ENCODE measurements at places on chromosomes 3 and 15. TPM values are rescaled to one million over a fixed set of nuclear protein-coding genes. Genes with fewer than 3 reads are reported as not detected.
A peak's percentile ranks its signal among the peaks of the same experiment; 100 is the strongest.

The GUCA1C gene
- polyA plus RNA-seq, result 2.7 TPM

The EPB42 gene
- not detected for polyA plus RNA-seq

The MYO9A gene
- 5.5 TPM for polyA plus RNA-seq

The ACY1 gene
- polyA plus RNA-seq, result 856 TPM

The ATP10A gene
- 4.0 TPM for polyA plus RNA-seq

The SAMMSON gene
- not detected for polyA plus RNA-seq

GRCh38 chr3:153348457-153349107, 186.6 kb downstream of the RAP2B start:
- no peak for DNase-seq

- DNase-seq, result no peak
Measured at GRCh38 chr15:63874616-63875015, 40.9 kb upstream of the HERC1 start.

- no peak for DNase-seq
Measured at GRCh38 chr3:69558912-69559311, 173.0 kb upstream of the FRMD4B start.

- no peak for DNase-seq
Measured at GRCh38 chr3:48966876-48967361, 23.1 kb upstream of the P4HTM start.

GRCh38 chr15:62069551-62069950, 2.8 kb downstream of the C2CD4A start:
- no peak for DNase-seq

GRCh38 chr15:78836333-78836732, 25.1 kb upstream of the ADAMTS7 start:
- no peak for DNase-seq

- no peak for DNase-seq
Measured at GRCh38 chr15:33912326-33912725, 56.0 kb upstream of the CHRM5 start.

DNA sequence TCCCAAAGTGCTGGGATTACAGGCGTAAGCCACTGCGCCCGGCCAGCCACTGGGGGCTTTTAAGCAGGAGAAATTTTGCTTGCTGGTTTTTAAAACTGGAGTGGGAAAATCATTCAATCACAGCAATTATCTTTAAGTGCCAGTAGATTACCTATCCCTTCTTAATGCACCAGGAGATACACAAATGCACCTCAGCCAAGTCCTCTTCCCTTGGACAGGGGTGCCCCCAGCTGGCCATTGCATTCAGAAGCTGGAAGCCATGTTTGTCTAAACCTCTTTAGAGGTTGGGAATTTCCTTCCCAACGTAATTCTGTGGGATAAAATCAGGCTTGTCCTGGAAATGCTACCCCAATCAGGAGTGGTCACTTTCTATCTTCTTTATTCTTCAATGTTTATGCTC, 26.6 kb downstream of the MIX23 start:
- DNase-seq, result peak; percentile 27

- DNase-seq, result no peak
Measured at GRCh38 chr15:82177291-82178010, 85.1 kb downstream of the EFL1 start.

GRCh38 chr3:129277829-129278271, 820 bp upstream of the HMCES start:
- peak; percentile 45 for DNase-seq

DNA sequence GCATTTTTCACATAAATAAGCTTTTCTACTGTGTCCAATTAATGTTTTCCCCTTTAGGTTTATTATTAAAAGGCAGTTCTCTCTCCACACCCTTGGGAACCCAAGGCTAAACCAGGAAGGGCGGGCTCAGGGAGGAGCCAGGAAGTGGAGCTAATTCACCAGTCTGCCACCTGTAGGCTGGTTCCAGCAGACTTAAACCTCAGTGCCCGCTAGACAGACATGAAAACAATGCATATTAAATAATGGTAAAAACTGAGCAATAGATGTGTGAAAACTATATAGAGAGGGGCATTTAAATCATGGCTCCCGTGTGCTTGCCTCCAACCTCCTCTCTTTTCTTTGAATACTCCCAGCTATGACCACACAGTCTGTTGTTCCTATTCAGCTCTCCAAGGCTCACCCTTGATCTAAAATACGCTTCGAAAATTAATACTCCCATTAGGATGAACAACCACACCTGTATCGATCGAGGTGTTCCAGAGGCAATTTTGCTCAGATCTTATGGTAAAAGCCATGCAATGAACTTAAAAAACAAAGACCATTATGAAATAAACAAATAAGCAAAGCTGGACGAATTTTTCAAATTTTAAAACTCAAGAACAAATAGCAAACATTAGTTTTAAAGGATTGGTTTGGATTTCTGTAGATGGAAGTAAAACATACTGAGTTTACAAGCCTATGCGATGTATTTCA, 253.3 kb downstream of the TJP1 start:
- peak; percentile 74 for DNase-seq

- no peak for DNase-seq
Measured at GRCh38 chr3:195711813-195712534, 8.8 kb upstream of the MUC20 start.

GRCh38 chr3:160057331-160057730, 68.7 kb downstream of the IL12A start:
- DNase-seq, result no peak

DNA sequence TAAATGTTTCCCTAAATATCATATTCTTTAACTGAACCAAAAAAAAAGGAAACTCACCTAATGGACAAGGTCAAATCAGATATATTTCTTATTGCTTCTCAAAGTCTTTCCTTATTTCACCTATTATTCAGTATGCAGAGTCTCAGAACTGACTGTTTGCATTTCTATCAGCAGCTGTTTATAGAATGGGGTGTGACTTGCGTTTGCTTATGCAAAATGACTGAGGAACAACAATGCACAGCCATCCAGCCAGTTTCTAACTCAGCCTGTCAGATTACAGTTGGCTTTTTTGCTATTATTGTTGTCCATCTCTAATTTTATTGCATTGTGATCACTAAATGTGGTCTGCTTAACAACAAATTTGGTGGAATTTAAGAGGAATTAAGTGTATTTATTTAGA, 40.7 kb downstream of the RAB27A start:
- no peak for DNase-seq

GRCh38 chr15:71708741-71709140, 101.6 kb upstream of the NR2E3 start:
- DNase-seq, result peak; percentile 20

- DNase-seq, result no peak
Measured at GRCh38 chr15:90945091-90945490, 9.6 kb upstream of the RCCD1 start.

GRCh38 chr3:54347060-54347459, 224.7 kb downstream of the CACNA2D3 start:
- DNase-seq, result no peak

DNA sequence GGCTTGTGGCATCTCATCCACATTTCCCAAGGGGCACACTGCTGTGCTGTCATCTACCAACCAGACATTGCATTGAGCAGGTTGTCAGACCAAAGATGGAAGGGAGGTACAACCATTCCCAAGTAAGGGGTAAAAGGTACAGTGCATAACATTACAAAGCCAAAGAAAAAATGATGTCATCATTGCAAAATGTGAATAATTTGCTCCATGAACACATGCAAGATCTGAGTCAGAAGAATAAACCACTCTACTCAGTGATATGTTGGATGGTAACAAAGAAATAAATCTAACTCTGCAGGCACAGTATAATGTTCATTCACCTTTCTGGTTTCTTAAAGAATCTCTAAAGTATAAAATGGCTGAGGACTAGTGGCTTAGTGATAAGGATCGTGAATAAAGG, 202.7 kb downstream of the MAGI1 start:
- DNase-seq, result no peak

All from kidney (tissue), 22 donors.